Endothelial cell of umbilical vein (primary cell): ENCODE measurements at places on chromosomes 1 and 21. TPM values are rescaled to one million over a fixed set of nuclear protein-coding genes. Genes with fewer than 3 reads are reported as not detected.
A peak's percentile ranks its signal among the peaks of the same experiment; 100 is the strongest.

DNA sequence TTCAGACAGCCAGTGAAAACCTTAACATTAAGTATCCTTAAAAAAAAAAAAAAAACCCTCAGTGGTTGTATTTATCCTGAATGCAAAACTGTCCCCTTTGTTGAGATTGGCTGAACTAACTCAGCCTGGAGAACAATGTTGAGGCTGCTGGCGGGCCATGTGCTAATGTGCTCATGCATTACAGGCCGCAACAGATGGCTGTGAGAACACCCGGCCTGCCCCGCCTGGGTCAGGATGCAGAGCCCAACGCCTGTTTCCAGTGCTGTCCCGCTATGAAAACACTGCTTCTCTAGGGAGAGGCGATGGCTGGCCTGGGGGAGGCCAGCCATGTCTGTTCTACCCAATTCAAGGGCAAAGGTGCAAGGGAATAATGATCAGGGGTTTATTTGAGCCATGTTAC is 13.8 kb downstream of the OLIG2 start:
- H3K27me3 ChIP-seq, result peaks cover 5% of the 10 kb centered on the region
- H3K27ac ChIP-seq, result no peak overlapping the region
- DNase-seq, result no peak
- H3K4me1 ChIP-seq, result peaks cover 30% of the 10 kb centered on the region
- H3K36me3 ChIP-seq, result no peaks in the 10 kb centered on the region

CACNA1E gene
- total RNA-seq, result not detected in 2 replicates

DNA sequence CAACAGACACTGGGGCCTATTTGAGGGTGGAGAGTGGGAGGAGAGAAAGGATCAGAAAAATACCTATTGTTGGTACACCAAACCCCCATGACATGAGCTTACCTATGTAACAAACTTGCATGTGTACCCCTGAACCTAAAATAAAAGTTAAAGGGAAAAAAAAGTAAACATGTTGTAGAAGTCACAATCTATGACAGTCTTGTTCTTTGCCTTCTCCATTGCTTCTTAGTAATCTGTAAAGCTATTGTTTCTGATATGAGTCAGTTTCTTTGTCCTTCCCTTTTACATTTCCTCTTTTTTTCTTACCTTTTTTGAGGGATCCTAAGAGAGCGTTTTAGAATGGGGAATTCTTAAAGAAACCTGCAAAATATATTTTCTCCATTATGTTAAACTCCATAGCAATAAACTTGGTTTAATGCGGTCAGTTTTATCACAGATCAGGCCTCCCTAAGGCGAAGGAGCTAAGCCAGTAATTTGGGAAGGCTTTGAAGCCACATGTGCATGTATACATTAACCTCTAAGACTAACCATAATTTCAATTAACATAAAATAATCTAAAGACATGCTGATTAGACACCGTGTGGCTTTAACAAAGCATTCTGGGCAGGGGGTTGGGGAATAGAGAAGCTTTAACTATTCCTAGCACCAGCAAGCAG is 77.8 kb upstream of the C1orf105 start:
- H3K27me3 ChIP-seq, result no peaks in the 10 kb centered on the region
- peak overlapping the region; percentile 99 for H3K27ac ChIP-seq
- H3K36me3 ChIP-seq, result no peaks in the 10 kb centered on the region
- peaks cover 26% of the 10 kb centered on the region for H3K4me1 ChIP-seq
- H3K4me3 ChIP-seq, result no peak overlapping the region
- DNase-seq, result peak; percentile 68

DNA sequence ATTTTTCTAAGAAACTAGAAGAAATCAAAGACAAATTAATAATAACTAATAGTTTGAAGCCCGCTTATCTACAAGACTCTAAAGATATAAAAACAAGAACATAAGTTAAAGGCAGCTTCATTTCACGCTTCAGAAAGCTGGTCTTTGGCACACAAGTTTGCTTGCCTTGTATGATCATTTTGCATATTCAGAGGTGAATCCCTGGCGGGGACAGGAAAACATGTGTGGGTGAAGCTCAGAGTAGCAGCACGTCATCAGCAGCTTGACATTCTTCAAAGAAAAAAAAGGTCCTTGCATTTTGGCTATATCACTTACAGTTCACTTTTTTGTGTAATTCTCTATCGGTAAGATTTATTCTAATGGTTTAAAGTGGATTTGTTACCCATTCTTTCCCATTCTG is 1911.8 kb downstream of the MRPL39 start:
- H3K4me3 ChIP-seq, result no peak overlapping the region
- DNase-seq, result no peak

DNA sequence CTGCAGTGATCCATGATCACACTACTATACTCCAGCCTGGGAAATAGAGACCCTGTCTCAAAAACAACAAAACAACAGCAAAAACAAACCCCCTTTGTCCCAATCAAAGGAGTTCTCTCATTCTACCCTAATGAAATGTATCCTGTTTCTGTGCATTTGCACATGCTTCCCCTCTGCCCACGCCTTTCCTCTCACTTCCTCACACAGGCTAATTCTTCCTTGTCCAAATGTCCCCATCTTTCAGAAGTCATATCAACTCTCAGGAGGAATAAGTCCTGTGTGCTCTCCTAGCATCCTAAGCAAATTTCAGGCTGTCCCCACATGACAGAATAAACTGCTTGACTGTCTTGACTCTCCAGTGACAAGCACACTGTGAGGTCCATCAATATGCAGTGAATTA is 8.1 kb upstream of the ATP1B1 start:
- H3K27ac ChIP-seq, result no peak overlapping the region
- no peaks in the 10 kb centered on the region for H3K4me1 ChIP-seq
- no peaks in the 10 kb centered on the region for H3K36me3 ChIP-seq

- H3K36me3 ChIP-seq, result no peaks in the 10 kb centered on the region
- no peak overlapping the region for H3K27ac ChIP-seq
- H3K27me3 ChIP-seq, result peaks cover 30% of the 10 kb centered on the region
- DNase-seq, result no peak
Measured at GRCh38 chr1:20365421-20366055, 74.9 kb downstream of the VWA5B1 start.

- DNase-seq, result peak; percentile 45
- H3K27ac ChIP-seq, result no peak overlapping the region
- no peaks in the 10 kb centered on the region for H3K4me1 ChIP-seq
- no peak overlapping the region for H3K4me3 ChIP-seq
Measured at GRCh38 chr1:56550138-56550858, 29.1 kb downstream of the PLPP3 start.

GRCh38 chr1:115114308-115114707 is 25.0 kb upstream of the TSPAN2 start:
- H3K27ac ChIP-seq, result no peak overlapping the region
- H3K4me3 ChIP-seq, result no peak overlapping the region
- no peaks in the 10 kb centered on the region for H3K36me3 ChIP-seq
- no peaks in the 10 kb centered on the region for H3K27me3 ChIP-seq

GRCh38 chr1:209435654-209436566 is 147.6 kb upstream of the CAMK1G start:
- no peaks in the 10 kb centered on the region for H3K36me3 ChIP-seq
- H3K27me3 ChIP-seq, result no peaks in the 10 kb centered on the region
- no peak overlapping the region for H3K4me3 ChIP-seq
- no peak overlapping the region for H3K27ac ChIP-seq
- DNase-seq, result peak; percentile 48

DNA sequence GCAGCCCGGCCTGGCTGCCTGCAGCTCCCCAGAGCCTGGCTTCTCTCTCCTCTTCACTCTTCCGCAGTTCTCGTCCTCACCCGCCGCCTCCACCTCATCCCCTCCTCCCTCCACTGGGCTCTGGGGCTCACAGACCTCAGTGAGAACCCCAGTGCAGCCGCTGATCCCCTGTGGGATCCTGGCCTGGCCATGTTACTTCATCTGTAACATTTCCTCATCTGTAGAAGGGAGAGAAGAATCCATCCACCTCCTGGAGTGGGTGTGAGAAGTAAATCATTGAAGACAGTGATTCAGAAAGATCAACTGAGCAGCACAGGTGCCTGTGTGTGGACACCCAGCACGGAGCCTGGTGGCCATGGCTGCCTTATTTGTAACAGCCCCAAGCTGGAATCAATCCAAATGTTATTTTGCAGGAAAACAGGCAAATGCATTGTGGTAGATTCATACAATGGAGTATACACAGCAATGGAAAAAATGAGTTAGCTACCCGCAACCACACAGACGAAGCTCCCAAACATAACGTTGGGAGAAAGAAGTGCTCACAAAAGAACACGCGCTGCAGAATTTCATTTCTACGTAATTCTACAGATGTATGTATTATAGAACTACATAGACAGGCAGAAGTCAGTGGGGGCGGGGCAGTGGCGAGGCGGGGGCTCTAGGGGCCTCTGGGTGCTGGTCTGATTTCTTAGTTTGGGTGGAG is 8.7 kb downstream of the LAPTM5 start:
- H3K4me1 ChIP-seq, result peaks cover 10% of the 10 kb centered on the region
- H3K27ac ChIP-seq, result no peak overlapping the region
- DNase-seq, result peak; percentile 65
- no peak overlapping the region for H3K4me3 ChIP-seq

DNA sequence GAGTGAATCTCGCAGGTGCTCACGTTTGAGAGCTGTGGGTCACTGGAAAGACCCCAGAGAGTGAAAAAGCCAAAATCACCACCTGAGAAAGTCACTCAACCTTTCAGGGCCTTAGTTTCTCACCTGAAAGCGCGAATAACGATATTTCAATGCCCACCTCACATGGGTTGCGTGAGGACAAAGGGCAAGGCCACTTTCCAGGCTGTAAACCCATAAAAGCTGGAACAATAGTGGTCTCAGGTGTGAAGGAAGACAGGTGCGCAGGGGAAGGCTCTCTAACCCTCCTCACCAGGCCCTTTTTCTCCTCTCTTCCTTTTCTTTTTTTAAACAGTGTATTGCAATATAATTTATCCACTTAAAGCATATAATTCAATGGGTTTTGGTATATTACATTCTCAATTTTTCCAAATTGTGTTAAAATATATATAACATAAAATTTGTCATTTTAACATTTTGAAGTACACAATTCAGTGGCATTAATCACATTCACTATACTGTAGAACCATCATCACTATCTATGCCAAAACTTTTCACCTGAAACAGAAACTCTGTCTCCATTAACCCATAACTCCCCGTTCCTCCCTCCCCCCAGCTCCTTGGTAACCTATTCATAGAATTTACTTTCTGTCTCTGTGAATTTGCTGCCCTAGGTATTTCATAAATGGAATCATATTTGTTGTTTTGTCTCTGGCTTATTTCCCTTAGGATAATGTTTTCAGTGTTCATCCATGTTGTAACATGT is 118.4 kb upstream of the TNR start:
- H3K27ac ChIP-seq, result no peak overlapping the region
- H3K4me3 ChIP-seq, result no peak overlapping the region
- no peak for DNase-seq
- peaks cover 9% of the 10 kb centered on the region for H3K27me3 ChIP-seq

DNA sequence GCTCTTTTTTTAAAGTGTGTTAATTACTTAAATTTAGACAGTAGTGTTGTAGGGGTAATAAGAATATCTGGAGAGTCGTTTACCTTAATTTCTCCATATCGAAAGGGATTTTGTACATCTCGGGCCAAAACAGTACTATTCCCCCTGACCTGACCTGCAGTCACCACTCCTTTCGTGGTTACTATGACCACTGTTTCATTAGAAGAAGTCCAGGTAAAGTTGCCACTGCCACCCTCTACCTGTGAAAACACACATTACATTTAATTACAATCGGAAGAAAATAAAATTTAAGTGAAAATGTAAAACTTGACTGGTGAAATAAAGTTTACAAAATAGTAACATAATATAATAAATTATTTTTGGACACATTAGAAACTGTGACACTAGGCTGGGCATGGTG is 37.2 kb downstream of the NUP210L start:
- no peaks in the 10 kb centered on the region for H3K36me3 ChIP-seq
- H3K27ac ChIP-seq, result no peak overlapping the region
- H3K4me3 ChIP-seq, result no peak overlapping the region
- H3K27me3 ChIP-seq, result no peaks in the 10 kb centered on the region
- no peak for DNase-seq

- DNase-seq, result no peak
- H3K4me3 ChIP-seq, result no peak overlapping the region
- H3K27ac ChIP-seq, result no peak overlapping the region
- no peaks in the 10 kb centered on the region for H3K27me3 ChIP-seq
- H3K36me3 ChIP-seq, result no peaks in the 10 kb centered on the region
- H3K4me1 ChIP-seq, result no peaks in the 10 kb centered on the region
Measured at GRCh38 chr1:3018576-3018975, 2.7 kb upstream of the ACTRT2 start.

HOOK1 gene
- total RNA-seq, result not detected in 2 replicates

DNA sequence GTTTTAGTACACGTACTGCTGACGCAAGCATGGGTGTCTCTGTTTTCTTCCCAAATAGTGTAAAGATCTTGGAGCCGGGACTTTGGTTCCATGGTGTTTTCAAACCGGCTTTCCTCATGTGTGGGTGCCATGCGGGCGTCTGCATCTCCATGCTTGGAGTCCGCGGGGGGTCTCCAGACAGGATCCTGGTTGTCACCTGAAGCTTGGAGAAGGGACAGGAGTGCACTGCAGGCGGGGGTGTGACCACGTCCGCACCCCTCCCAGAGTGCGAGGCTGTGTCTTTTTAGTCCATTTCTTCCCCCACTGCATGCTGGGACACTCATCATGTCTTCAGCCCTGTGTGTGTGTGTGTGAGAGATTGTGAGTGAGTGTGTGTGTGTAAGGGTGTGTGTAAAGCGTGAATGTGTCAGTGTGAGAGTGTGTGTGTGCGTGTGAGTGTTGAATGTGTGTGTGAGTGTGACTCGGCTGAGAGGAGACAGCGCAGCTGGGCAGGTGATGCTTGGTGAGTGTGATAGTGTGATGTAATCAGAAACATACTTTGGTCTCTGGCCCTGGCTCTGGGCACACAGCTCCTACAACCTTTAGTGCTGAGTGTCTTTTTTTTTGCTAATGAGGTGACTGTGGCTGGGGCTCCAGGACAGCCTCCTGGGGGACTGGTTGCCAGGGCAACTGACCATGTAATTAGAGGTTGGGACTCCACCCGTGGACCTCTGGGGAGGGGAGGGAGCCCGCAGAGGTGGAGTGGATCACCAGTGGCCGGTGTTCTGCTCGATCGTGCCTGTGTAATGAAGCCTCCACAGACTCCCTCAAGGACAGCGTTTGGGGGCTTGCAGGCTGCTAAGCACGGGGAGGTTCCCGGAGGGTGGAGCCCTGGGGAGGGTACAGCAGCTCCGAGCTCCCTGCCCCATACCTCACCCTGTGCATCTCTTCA is 55.1 kb downstream of the AGPAT3 start:
- H3K4me3 ChIP-seq, result no peak overlapping the region
- DNase-seq, result no peak
- H3K36me3 ChIP-seq, result no peaks in the 10 kb centered on the region
- no peak overlapping the region for H3K27ac ChIP-seq

DLGAP3 gene
- total RNA-seq, result 0.12 and 0.20 TPM in 2 replicates

DNA sequence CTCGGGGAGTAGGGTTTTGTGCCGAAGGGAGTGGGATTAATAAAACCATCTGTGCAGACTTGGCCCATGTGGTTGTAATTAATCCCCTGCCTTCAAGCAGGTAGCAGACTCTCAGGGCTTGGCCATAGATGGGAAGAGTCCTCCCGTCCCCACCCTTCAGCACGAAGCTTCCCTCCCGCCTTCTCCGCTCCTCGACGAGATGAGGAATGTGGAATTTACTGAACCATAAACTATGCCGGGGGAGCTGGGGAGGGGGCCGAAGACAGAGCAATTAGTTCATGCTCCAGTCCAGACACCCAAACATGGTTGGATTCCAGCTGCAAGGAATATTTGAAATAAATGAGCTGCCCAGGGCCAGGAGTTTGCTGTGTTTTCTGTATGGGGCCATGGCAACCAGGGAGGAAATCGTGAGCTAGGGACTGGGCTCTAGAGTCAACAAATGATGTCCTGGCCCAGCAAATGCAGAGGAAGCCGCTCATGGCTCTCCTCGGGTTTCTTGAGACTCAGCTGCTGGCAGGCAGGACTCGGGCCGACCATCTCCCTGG is 78.8 kb downstream of the SPSB1 start:
- peaks cover 31% of the 10 kb centered on the region for H3K4me1 ChIP-seq
- H3K4me3 ChIP-seq, result no peak overlapping the region
- H3K27me3 ChIP-seq, result no peaks in the 10 kb centered on the region
- peak; percentile 95 for DNase-seq
- H3K36me3 ChIP-seq, result peaks cover 26% of the 10 kb centered on the region

FHAD1 gene
- 0.51 and 0.69 TPM in 2 replicates for total RNA-seq

ATXN7L2 gene
- 3.8 and 4.4 TPM in 2 replicates for total RNA-seq

TCHHL1 gene
- not detected in 2 replicates for total RNA-seq
